ENCODE measurements at places on chromosomes 4 and X.
A peak's percentile ranks its signal among the peaks of the same experiment; 100 is the strongest.

DNA sequence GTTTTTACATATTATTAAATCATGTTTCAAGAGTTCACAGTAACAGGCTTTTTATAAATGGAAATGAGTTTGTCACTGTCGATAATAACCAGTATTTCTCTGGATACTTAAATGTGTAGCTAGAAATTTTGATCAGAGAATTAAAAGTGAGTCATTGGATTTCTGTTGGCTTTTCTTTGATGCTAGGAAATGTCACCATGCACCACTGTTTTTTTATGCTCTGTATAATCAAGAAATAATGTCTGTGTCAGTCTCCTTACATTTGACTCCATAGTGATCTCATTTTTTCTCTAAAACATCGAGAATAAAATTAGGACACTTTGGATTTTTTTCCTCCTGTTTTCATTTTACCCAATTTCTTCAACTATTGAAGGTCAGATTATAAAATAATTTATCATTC is 234.2 kb downstream of the RAPGEF2 start:
- no peak for DNase-seq

DNA sequence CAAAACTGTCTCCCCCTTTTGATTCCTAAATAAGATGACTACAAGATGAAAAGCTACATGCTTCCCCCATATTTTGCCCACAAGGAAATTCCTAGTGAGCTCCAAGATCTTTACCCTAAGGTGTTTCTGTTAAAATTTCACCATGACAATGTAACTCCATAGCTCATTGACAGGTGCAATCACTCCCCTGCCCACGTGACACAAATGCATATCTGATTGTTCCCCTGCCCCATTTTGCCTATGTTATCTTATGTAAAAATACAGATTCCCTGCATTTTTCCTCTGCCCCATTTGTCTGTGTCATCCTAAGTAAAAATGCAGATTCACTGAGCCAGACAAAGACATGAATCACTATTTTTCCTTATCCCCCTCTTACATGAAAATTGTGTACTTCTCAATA is 66.7 kb downstream of the GPRASP3 start:
- no peak for DNase-seq

DNA sequence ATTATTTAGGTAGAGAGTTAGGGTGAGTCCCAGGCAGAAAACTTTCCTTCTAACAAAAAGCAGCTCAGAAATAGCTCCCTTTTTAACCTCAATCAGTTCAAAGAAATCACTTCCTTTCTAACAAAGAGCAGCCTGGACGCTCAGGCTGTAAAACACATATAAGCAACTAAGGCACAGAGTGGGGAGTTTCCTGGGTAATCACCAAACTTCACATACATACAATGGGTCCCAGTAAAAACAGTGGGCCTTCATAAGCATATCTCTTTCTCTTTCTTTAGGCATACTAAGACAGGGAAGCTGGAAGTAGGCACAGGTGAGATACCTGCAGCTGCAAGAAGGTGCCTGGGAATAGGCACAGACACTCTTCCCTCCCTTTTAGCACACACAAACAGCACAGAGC is 4.9 kb upstream of the NAF1 start:
- DNase-seq = no peak

- no peak for DNase-seq
Observed at GRCh38 chrX:137353404-137353803, 212.5 kb upstream of the ZIC3 start.

GRCh38 chr4:70110917-70111316 is 43.1 kb upstream of the PRR27 start:
- DNase-seq = no peak

GRCh38 chrX:123884809-123885408 is 25.1 kb downstream of the XIAP start:
- DNase-seq = no peak

DNA sequence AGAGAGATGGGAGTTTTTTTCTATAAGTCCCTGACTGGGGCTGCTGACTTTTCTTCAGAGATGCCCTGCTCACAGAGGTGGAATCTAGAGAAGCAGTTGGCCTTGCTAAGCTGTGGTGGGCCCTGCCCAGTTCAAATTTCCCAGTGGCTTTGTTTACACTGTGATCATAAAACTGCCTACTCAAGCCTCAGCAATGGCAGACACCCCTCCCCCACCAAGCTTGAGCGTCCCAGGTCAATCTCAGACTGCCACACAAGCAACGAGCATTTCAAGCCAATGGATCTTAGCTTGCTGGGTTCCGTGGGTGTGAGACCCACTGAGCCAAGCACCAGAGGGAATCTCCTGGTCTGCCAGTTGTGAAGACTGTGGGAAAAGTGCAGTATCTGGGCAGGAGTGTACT is 199.8 kb upstream of the WDFY3 start:
- DNase-seq = no peak

DNA sequence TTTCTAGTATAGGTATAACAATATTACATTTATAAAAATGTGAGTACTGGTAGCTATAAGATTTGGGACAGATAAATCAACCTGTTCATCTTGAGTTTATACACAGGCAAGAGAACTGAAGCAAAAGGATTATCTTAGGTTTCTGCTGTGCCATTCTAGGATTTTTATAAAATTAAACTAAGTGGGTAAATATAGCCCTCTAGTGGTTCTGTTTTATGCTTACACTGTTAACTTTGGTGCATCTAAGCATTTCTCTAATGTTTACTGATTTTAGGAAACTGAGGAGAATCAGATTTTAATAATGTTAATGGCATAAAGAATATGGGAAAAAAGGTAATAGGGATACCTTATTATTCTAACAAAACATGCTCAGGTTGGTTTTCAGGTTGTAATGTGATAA is 1.1 kb upstream of the RRH start:
- DNase-seq = no peak

- DNase-seq = no peak
Observed at GRCh38 chrX:143648705-143649104, 12.8 kb upstream of the SLITRK4 start.

- no peak for DNase-seq
Observed at GRCh38 chr4:107519053-107519452, 201.0 kb downstream of the PAPSS1 start.

GRCh38 chrX:71216485-71216884 is 6.5 kb upstream of the GJB1 start:
- DNase-seq = peak; percentile 88

GRCh38 chr4:1193206-1194009 is 21.0 kb upstream of the SPON2 start:
- no peak for DNase-seq

DNA sequence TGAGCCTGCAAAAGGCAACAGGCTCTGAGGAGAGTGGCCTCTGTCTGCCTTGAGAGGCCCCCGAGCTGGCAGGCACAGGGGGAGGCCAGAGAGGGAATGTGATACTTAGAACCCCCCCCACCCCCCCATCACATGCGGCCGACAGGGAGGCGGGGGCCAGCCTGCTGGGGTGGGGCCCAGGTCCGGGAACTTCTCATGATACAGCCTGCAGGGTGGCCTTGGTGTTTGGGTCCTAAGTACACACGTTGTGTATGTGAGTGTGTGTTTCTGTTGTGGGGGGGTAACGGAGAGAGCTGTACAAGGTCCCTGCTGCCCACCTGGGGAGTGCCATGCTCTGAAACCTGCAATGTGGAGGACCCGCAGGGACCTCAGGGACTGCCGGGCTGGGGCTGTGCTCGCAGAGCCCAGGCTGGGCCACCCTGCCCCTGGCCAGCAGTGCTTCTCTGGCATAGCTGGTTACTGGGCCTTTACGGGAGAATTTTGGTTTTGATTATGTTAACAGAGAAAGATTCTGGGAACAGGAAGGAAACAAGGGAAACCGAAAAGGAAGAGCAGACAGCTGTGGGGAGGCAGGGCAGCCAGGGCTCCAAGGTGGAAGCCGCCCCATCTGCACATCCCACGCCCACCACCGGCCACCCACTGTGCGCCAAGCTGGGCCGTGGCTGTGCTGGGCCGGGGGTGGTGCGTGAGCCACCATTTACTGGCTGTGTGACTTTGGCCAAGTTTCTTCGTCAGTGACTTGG is 19.9 kb downstream of the SH3BP2 start:
- DNase-seq = no peak

DNA sequence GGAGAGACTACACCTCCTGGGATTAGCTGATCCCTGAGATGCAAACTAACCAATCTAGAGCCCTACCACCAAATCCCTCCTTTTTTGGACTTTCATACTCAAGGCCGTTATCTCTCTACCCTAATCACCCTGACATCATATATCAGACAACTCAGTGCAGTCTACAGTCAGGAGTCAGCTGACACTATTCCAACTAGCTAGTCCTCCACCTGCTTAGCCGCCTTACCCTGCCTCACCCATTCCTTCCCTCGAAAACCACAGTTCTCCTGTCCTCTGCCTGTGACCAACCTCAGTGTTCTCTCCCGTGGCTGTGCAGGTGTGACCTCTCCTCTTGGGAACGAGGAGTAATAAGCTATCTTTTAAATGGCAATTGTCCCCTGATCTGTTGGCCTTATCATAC is 1.8 kb upstream of the PPEF2 start:
- DNase-seq = no peak

DNA sequence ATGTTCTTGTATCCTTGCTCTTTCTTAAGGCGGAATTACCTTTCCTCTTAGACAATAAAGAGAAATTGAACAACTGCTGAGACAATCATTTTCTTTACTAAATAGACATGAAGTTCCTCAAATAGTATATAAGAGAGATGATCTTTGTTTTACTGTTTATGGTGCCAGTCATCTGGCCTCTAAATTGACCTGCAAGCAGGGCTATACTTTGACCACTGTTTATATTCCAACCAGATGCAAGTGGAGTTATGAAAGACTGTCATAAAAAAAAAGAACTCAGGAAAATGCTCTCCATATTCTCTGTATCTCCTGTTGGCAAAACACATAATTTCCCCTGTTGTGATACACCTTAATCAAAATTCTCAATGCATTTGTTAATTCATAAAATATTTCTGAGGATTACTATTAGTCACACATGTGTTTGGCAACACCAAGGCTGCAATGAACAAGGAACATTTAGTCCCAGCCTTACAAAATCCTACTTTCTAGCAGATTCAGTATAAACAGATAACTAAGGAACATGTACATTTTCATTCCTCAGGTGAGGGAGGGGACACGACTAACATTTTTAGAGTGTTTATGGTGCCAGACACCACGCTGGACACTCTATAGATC is 562.3 kb downstream of the KCNIP4 start:
- DNase-seq = no peak

DNA sequence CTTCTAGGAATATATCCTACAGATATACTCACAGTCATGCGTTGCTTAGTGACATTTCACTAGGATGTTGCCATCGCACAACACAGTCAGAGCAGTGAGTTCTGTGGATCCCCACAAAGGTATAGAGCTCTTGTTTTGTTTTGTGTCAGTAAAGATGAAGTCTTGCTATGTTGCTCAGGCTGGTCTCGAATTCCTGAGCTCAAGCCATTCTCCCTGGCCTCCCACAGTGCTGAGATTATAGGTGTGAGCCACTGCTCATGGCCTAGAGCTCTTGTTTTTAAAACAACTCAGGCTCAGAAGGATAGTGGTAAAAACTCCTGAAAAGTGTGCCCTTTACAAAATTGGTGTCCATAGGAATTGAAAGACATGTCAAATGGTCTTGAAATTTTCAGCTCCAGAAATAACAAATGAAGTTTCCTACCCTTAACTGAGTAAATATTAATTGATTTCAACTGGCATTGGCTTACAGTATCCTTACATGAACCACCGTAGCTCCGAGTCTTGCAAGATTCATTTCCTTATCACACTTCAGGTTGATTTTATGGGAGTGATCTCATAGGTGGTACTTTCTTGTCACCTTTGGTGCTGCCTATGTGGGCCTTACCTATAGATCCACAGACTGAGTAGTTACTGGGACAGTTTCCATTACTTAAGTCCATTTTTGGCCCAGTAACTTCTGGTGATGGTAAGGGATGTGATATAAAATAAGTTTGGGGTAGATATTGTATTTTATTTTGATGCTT is 3.6 kb downstream of the CWH43 start:
- DNase-seq = no peak
